GM23338 (cell line): ENCODE measurements at places on chromosomes 3 and 15. TPM values are rescaled to one million over a fixed set of nuclear protein-coding genes. Genes with fewer than 3 reads are reported as not detected.
A peak's percentile ranks its signal among the peaks of the same experiment; 100 is the strongest.

- no peak for DNase-seq
Measured at GRCh38 chr3:17844236-17844635, 101.8 kb upstream of the TBC1D5 start.

DNA sequence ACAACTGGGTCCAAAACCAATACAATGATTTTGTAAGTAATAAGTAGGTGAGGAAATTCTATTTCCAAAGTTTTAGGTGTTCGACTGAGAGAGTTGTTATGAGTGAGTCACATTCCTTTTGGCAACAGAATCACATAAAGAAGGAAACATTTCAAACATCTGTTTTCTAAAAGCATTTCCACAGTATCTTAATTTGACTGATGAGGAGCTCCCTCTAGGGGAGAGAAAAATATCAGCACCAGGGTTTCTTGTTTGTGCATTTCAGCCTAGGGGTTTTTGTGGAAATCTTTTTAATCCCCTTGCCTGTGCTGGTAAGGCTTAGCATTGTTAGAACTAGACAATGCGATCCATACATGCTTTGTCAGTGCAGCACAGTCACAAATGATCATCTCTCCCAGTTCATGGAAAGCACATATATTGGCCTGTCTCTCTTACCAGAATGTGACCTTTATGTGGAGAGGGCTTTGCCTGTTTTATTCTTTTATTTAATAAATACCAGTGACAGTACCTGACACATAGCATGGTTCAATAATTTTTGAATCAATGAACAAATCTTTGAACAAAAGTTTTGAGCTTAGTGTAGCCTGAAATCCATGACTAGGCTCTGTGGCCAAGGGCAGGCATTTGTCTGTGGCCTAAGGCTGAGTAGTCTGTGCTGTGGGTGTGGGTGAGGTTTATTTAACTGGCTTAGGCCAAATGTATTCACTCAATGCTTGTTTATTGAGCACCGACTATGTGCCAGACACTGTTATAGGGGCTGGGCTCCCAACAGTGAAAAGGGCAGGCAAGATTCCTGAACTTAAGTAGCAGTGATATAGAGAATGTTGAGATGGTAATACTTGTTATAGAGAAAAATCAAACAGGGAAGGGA lies 21.1 kb upstream of the IQCF6 start:
- peak; percentile 86 for DNase-seq

SCN11A gene
- 0.08 and 0.14 TPM in 2 replicates for total RNA-seq

- DNase-seq = peak; percentile 97
Measured at GRCh38 chr3:112302881-112303763, 9.1 kb upstream of the SLC9C1 start.

- no peak for DNase-seq
Measured at GRCh38 chr15:76865548-76865991, 39.6 kb downstream of the SCAPER start.

DNA sequence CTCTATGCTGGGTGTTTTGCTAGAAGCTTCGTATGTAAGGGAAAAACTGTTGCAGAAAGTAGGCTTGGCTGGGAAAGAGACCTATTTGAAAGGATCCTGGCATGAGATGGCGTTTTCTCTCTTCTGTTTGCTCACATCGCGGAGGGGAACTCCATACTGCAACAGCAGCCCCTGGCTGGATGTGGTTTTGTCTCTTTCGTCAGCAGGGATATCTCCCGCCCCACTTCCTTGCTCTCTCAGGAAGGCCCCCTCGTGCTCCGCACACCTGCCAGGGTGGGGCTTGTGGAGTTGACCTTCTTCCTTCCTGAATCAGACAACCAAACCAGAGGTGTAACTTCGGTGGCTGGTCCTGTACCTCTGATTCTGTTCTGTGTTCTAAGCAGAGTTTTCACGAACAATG lies 26.4 kb upstream of the MYZAP start:
- peak; percentile 54 for DNase-seq

DNA sequence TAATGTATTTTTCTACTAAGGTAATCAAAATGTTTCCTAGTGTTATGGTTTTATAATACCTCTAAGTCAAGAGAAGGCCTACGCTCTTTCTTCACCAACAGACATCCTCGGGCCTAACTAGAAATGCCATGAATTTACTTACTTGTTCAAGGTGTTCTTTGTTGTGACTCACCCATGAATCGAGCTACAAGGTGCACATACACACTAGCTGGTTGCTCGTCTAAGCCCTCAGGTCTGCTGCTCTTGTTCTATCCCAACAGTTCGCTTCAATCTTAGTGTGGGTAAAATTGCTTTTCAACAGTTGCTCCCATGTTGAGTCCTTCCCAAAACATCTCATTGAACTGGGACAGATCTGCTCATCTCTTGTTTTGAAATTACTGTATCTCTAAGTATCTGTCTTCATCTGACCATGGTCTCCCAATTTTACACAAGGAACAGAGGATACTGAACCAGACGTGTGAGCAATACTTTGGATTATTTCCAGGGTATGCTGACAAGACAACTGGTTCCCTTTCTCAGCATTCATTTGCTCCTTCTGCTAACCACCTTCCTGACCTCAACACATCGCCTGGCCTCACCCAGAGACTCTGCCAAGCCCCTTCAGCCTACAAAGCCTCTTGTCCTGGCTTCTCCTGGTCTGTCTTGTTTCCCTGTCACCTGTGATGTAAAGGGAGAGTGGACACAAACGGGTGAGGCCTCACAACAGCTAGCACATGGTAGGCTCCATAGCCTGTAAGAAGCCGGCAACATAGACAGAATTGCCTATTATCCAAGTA lies 84.2 kb downstream of the NEDD4 start:
- DNase-seq = no peak

TMEM207 gene
- total RNA-seq = not detected in 2 replicates

- no peak for DNase-seq
Measured at GRCh38 chr3:72379500-72380187, 468.6 kb downstream of the SHQ1 start.
